Hematopoietic multipotent progenitor cell treated with erythropoietin and hydrocortisone succinate and interleukin-3 and kit ligand, for 8 days (in vitro differentiated cells): ENCODE measurements at places on chromosomes 2 and 18.

DNA sequence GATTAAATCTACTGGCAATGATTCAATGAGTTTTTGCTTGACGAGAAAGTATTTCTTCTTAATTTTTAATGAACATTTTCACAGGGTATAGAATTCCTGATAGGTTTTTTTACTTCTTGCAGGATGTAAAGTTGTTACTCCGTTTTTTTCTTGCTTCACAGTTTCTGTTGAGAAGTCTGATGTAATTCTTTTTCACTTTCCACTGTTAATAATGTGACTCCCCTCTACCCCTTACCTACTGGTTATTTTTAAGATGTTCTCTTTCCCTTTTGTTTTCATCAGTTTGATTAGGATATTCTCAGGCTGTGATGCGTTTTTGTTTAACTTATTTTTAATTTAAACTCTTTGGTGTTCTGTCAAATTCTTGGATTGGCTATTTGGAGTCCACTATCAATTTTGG lies 933.9 kb upstream of the PIK3C3 start:
- no peak for DNase-seq

- no peak for DNase-seq
These were observed 228.7 kb downstream of the LOXHD1 start for GRCh38 chr18:46428368-46428767.

GRCh38 chr2:205580212-205580987 lies 101.9 kb upstream of the NRP2 start:
- no peak for DNase-seq

GRCh38 chr2:120828066-120828465 lies 92.4 kb downstream of the GLI2 start:
- no peak for DNase-seq

DNA sequence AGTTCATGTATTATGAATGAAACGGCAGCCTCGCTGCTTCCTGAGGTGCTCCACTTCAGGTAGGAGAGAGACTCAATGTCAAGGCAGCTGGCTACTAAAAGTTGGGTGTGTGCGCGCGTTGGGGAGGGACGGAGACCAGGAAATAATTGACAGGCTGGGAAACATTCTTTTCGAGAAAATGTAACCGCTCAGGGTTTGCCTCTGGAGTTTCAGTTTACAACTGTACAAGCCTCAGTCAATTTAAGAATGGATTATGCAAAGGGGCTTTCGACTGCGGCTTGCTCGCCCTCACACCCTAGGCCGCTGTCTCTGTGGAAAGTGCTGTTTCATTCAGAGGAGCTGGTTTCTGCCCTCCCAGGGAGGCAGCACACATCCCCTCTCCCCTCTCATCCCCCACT lies 4.4 kb upstream of the SPRED2 start:
- no peak for DNase-seq

DNA sequence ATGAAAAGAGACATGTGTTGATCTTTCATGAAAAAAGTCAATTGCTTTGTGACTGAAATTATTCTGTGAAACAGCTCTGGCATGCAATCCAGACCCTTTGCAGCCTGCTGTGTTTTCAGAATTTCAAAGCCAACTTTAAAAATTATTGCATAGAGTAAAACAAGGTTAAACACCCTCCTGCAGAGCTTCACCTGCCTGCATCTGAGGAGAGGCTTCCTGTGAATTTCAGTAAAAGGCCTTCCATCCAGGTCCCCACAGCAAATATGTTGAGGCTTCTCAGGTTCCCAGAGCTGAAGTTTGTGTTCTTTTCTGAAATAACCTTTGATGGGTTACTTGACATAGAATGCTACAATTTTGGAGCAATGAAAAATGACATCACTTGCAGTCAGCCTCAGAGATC lies 4.1 kb downstream of the XIRP2 start:
- no peak for DNase-seq
